ENCODE measurements at places on chromosomes 12 and 14.

- no peak for DNase-seq
Measured at GRCh38 chr14:30264161-30264560, 294.8 kb upstream of the G2E3 start.

DNA sequence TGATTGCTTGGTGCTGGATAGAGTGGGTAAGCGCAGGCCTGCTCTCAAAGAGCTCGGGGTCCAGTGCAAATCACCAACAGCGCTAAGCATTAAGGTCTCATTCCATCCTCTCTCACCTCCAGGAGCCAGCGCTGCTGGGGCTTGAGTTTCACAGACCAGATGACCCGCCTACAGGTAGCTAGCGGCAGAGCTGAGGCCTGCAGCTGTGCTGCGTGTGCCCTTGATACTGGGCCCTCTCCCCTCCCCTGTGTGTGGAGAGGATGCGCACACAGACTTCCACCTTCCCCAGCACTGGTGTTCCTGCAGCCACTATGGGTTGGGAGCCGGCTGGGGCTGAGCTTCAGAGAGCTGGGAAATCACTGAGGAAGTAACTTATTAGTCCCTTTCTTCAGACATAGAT, 149.9 kb downstream of the CALM1 start:
- no peak for DNase-seq

- no peak for DNase-seq
Measured at GRCh38 chr14:53020193-53020932, 69.5 kb upstream of the FERMT2 start.

- no peak for DNase-seq
Measured at GRCh38 chr14:68805414-68805813, 12.5 kb upstream of the ZFP36L1 start.

DNA sequence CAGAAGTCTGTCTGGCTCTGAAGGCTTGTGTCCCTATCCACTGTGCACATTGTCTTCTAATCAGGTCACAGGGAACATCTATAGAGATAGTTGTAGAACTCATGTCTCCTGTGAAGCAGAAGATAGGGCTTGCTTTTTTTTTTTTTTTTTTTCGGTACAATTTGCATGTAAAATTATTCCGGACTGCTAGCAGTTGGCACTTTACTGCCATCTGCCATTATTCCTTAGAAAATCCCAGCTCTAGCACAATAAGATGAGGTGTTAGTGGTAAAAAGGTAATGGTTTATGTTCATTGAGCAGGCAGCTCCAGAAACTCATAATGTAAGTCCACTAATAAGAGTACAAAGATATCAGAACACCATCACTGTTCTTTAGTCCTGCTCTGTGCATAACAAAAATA, 8.7 kb downstream of the MYRFL start:
- DNase-seq = no peak

- DNase-seq = no peak
Measured at GRCh38 chr12:66776974-66777373, 98.1 kb upstream of the GRIP1 start.

DNA sequence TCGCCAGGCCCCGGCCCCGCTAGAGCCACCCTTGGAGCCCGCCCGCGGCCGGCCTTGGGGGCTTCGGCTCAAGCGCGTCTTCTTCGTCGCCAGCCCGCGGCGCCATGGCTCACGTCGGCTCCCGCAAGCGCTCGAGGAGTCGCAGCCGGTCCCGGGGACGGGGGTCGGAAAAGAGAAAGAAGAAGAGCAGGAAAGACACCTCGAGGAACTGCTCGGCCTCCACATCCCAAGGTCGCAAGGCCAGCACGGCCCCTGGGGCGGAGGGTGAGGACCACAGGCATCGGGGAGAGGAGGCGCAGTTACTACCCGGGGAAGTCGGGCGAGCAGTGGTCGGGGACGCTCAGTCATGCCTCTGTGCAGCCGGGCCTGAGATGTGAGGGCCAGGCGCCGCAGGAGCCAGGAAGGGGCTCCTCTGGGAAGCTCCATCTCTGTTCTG, 573 bp downstream of the ARL6IP4 start:
- no peak for DNase-seq

DNA sequence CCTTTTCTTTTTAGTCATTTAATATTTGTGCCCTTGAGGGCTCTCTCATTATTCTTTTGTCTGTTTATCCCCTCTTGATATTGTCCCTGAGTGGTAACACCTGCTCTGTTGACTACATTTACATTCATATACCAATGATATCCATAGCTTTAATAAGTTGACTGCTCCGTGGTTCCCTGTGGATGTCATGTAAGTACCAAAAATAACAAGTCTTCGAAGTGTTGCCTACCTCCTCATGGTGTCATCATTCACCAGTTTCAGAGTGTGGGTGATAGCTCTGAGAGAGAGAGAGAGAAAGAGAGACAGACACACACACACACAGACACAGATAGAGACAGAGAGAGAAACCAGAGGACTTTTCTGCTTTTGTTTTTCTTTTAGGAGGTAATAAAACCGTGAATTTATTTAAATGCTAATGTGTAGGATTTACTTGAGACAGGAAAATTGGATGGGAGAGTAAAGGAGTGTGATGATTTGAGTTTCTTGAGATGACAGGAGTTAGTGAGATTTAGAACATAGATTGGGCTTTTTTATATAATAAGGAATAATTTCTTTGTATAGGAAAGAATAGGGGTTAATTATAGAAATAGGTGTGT, 52.2 kb downstream of the PAPOLA start:
- DNase-seq = no peak

DNA sequence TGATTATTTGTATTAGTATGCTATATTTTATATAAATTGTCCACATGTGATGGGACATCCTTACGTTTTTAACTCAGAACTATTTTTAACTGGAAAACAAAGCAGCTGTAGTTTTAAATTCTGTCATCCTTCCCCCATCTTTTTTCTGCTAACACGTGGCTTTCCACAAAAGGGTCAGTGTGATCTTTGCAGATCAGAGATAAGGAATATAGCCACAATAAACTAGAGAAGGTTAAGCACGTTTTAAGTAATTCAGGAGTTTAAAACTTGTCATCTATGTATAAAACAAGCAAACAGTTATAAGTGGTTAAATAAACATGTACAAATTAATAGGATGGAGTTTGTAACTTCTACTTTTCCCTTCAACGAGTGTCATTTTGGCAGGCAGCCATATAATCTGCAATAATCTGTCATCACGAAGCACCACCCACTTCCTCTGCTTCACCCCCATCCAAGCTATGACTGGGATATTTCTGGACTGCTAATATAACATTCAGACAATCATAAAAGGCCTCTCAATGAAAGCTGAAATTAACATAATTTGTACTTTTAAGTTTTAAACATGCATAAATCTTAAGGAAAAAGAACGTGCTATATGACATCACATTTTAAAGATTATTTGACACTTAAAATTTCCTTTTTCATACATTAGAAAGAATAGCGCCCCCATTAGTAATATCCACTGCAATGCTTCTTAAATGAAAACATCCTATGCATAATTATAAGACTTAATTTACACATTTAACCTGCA, 15.3 kb downstream of the TAOK3 start:
- DNase-seq = no peak

GRCh38 chr12:11653215-11653753, 3.8 kb downstream of the ETV6 start:
- no peak for DNase-seq

GRCh38 chr12:112782943-112783342, 8.6 kb upstream of the RPH3A start:
- no peak for DNase-seq

DNA sequence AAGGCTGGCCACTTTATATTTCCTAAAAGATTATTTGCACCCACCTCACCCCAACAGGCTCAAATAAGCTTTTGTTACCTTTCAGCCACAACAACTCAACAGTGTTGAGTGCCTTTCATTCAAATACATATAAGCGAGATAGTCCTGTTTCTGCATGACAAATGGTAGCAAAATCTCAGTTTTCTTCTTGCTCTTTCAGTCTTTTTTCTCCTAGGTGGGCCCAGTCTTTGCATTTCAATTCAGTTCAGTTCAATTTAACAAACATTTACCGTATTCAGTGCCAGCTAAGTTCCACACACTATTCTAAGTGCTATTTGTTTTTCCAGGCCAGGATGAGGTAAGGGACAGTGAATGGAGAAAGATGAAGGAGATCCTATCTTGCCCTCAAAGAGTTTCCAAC, 25.9 kb upstream of the BMP4 start:
- no peak for DNase-seq

GRCh38 chr12:115543269-115543668, 734.2 kb downstream of the MED13L start:
- no peak for DNase-seq

GRCh38 chr12:76240281-76240680, 107.9 kb downstream of the BBS10 start:
- DNase-seq = no peak

DNA sequence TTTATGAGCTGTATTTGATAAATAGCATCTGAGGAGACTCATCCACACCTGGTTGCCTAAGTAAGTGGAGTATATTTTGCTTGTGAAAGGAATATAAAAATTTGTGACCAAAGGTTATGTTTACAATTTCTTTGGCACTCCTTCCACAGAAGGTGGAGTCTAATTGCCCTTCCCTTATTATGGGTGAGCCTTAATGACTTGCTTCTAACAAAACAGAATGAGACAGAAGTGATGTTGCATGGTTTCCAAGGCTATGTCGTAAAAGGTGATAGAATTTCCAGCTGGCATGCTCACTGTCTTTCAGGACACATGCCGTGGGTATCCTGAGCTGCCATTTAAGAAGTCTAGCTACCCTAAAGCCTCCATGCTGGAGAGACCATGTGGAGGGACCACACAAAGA, 116.8 kb upstream of the ABCD2 start:
- no peak for DNase-seq

DNA sequence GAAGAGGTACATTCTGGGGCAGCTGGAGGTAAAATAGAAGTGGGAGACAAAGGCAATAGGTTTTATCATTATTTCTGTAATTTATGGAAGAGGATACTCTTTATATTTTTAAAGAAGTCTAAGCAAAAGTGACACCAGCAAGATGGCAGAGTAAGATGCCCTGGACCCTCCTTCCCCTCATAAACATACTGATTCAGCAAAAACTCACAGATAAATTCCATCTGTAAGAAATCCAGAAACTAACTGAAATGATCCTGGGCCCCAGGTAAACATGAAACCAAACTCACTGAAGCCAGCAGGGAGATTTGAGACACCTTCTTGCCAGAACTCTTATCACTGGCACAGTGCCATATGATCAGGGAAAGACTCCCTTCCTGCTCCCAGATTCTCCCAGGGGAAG, 79.9 kb downstream of the GCH1 start:
- DNase-seq = no peak

- DNase-seq = no peak
Measured at GRCh38 chr12:89327486-89328094, 24.7 kb downstream of the DUSP6 start.

GRCh38 chr12:122963941-122964265, 2.4 kb downstream of the ABCB9 start:
- no peak for DNase-seq

- peak; percentile 19 for DNase-seq
Measured at GRCh38 chr14:87899228-87899627, 93.8 kb downstream of the GALC start.

DNA sequence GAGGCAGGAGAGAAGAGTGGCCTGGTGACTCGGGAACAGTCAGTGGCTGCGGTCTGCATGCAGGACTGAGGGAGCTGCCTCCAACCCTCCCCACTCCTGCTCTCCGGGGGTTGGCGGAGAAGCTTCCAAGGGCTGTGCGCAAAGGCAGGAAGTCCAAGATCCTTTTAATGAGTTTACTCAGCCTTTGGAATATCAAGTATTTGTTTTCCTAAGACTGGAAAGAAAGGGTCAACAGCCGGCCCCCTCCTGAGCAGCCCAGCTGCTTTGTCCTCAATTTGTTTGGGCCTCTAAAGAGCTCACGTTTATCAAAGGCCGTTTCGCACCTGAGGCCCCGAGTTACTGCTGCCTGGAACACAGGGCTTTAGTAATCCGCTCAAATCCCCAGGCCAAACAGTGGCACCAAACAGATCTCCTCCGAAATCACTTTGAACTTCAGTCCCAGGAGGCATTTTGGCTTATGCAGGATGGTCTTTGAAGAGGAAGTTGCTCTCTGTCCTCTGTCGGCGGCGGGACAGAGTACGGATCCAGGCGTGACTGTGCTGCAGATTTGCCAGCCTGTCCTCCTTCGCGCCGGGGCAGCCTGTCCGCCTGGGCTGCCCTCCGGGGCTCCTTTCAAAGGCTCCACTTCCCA, 117.2 kb upstream of the FZD10 start:
- DNase-seq = peak; percentile 26

GRCh38 chr14:75769047-75769685, 108.1 kb downstream of the TTLL5 start:
- no peak for DNase-seq

GRCh38 chr12:126342866-126343265, 1277.6 kb downstream of the AACS start:
- no peak for DNase-seq

DNA sequence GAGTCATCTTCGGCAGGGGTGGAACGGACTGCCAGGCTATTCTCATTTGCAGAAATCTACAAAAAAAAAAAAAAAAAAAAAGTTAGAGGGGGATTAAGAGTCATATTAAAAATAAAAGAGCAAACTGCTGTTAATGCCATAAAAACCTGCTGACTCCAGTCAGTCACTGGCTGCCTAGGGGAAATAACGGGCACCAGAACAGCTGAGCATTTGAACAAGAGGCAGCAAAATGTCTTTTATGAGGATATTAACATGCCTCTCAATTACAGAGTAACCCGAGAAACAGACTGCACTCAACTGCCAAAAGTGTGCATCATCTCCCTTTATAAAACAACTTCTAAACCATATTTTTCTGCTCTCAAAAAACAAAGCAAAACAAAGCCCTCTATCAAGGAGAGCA, 28.7 kb upstream of the CERS5 start:
- DNase-seq = no peak

GRCh38 chr14:81473456-81474147, 60.1 kb downstream of the SEL1L start:
- DNase-seq = no peak

DNA sequence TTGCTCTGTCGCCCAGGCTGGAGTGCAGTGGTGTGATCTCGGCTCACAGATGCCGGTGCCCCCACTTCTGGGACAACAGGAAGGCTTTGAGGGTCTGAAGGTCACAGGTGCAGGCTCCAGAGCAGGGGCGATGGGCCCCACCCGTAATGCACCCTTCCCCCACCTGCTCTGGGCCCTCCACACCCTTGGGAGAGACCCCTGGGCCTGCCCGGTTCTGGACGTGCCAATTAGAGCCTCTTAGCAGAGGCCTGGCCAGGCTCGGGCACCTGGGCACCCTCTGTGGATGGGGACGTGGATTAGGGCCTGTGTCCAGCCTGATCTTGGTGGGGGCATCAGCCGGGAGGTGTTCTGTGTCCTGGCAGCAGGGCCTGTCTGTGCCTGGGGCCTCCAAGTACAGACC, 62.2 kb downstream of the KIF26A start:
- no peak for DNase-seq

DNA sequence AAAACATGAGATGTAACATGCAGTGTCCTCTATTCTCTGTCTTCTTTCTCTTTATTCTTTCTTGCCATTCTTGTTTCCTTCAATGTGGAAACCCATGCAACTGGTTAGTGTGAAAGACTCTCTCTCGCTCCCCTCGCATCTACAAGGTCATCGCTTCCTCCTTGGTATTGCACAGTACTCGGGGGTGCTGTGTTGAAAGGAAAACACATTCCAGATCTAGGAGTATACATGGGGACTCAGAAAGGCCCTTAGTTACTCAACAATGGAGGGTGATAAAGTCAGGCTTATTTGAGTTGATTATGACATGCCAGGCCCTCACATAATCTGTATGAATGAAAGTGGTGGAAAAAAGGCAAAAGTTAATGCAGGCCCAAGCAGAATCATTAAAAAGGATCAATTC, 75.5 kb upstream of the OVCH1 start:
- DNase-seq = no peak

Data from left kidney (tissue), 8 donors.